ENCODE measurements at places on chromosomes 12 and 14. TPM values are rescaled to one million over a fixed set of nuclear protein-coding genes. Genes with fewer than 3 reads are reported as not detected.

C2CD5 gene
- 52.3 TPM for total RNA-seq

PPP4R4 gene
- 0.82 TPM for total RNA-seq

SVOP gene
- 0.31 TPM for total RNA-seq

WSCD2 gene
- total RNA-seq, result 5.5 TPM

MDGA2 gene
- total RNA-seq, result 1.0 TPM

KRT85 gene
- not detected for total RNA-seq

TIMELESS gene
- 10.5 TPM for total RNA-seq

SMCO2 gene
- not detected for total RNA-seq

DHH gene
- total RNA-seq, result 9.0 TPM

CBLN3 gene
- total RNA-seq, result 1.3 TPM

APOLD1 gene
- total RNA-seq, result 37.6 TPM

FLRT2 gene
- total RNA-seq, result 46.5 TPM

C3AR1 gene
- total RNA-seq, result 2.6 TPM

RASAL1 gene
- 3.8 TPM for total RNA-seq

GPR162 gene
- 13.1 TPM for total RNA-seq

SIX1 gene
- total RNA-seq, result 42.4 TPM

NPFF gene
- not detected for total RNA-seq

WASHC4 gene
- total RNA-seq, result 96.8 TPM

COL2A1 gene
- 7.0 TPM for total RNA-seq

TMPRSS12 gene
- total RNA-seq, result not detected

CD27 gene
- total RNA-seq, result 0.31 TPM

PROX2 gene
- total RNA-seq, result not detected

RPL36AL gene
- total RNA-seq, result 123 TPM

CEBPE gene
- not detected for total RNA-seq
